T-helper 17 cell (primary cell): ENCODE measurements at places on chromosomes 1 and 21. TPM values are rescaled to one million over a fixed set of nuclear protein-coding genes. Genes with fewer than 3 reads are reported as not detected.

The PRAMEF4 gene
- total RNA-seq: not detected

The IL20 gene
- not detected for total RNA-seq

GRCh38 chr1:75731881-75732280, 7.4 kb downstream of the ACADM start:
- no peak overlapping the region for H3K27ac ChIP-seq
- no peak overlapping the region for H3K4me3 ChIP-seq
- H3K27me3 ChIP-seq: no peaks in the 10 kb centered on the region
- DNase-seq: no peak
- H3K36me3 ChIP-seq: peaks cover 5% of the 10 kb centered on the region

DNA sequence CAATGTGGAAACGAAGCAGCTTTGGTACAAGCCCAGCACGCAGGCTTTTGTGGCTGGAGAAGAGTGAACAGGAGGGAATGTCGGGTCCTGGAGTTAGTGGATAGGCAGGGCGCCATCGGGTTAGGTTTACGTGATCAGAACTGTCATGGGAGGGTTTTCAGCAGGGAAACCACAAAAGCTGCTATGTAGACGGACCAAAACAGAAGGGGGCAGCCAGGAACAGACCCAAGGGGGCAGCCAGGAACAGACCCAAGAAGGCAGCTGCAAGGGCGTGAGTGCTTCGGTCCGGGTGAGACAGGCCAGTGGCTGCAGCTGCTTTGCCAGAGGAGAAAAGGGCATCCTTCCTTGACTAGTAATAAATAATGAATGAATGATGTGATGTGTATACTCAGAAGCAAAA, 77.5 kb upstream of the KIF1B start:
- peak overlapping the region; percentile 1 for H3K4me3 ChIP-seq
- H3K27ac ChIP-seq: peak overlapping the region; percentile 27
- H3K27me3 ChIP-seq: no peaks in the 10 kb centered on the region
- H3K4me1 ChIP-seq: peaks cover 2% of the 10 kb centered on the region
- peaks cover 14% of the 10 kb centered on the region for H3K36me3 ChIP-seq

DNA sequence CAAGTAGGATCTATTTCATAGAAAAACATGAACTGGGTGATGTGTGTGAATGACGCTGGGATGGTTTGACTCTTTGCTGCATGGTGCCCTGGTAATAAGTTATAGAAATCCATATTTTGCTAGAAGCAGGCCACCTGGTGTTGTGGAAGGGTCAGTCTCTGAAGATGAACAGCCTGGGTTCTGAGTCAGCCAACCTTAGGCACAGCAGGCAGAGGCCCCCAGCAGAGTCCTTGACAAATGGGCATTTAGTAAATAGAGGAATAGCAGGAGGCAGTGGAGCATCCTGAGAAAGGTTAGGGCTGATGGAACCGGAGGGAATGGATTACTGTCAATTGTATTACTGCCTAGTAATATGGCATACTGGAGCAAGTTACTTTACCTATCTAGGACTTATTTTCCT, 20.9 kb downstream of the FGGY start:
- peak overlapping the region; percentile 43 for H3K27ac ChIP-seq
- no peaks in the 10 kb centered on the region for H3K36me3 ChIP-seq
- peaks cover 11% of the 10 kb centered on the region for H3K27me3 ChIP-seq
- H3K4me3 ChIP-seq: no peak overlapping the region
- no peak for DNase-seq

DNA sequence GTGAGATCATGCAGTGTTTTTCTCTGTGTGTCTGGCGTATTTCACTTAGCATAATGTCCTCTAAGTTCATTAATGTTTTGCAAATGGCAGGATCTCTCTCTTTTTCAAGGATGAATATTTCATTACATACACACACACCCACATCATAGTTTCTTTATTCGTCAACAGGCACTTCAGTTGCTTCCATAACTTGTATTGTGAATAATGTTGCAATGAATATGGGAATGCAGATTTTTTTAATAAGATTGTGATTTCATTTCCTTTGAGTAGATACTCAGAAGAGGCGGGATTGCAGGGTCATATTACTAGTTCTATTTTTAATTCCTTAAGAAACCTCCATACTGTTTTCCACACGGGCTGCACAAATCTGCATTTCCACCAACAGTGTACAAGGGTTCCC, 134.0 kb downstream of the CLEC20A start:
- H3K36me3 ChIP-seq: no peaks in the 10 kb centered on the region
- peaks cover 5% of the 10 kb centered on the region for H3K27me3 ChIP-seq
- H3K27ac ChIP-seq: no peak overlapping the region
- no peaks in the 10 kb centered on the region for H3K4me1 ChIP-seq
- no peak for DNase-seq

DNA sequence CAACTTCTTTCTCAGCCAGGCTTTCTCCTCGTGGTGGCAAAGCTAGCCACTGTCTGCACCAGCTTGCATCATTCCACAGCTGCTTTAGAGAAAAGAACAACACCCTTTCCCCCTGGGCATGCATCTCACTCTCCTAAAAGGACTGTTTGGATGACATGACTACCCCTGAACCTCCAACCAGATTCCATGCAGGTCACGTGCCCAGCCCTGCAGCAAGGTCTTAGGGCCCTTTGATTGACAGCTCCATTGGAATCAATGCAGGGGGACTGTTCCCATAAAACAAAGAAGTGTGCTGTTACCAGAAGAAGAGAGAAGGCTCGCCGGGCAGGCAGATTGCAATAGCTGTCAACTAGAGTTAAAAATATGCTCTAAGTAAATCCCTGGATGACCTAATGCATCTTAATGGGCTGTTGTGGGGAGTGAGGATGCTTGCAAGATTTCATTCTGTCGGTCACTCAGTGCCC, 24.4 kb downstream of the KCNA2 start:
- peaks cover 44% of the 10 kb centered on the region for H3K27me3 ChIP-seq
- DNase-seq: no peak
- no peak overlapping the region for H3K4me3 ChIP-seq
- peaks cover 2% of the 10 kb centered on the region for H3K36me3 ChIP-seq

- H3K4me1 ChIP-seq: peaks cover 10% of the 10 kb centered on the region
- DNase-seq: no peak
- peaks cover 7% of the 10 kb centered on the region for H3K27me3 ChIP-seq
- H3K36me3 ChIP-seq: no peaks in the 10 kb centered on the region
Measured at GRCh38 chr1:24348196-24348595, 29.0 kb downstream of the GRHL3 start.

DNA sequence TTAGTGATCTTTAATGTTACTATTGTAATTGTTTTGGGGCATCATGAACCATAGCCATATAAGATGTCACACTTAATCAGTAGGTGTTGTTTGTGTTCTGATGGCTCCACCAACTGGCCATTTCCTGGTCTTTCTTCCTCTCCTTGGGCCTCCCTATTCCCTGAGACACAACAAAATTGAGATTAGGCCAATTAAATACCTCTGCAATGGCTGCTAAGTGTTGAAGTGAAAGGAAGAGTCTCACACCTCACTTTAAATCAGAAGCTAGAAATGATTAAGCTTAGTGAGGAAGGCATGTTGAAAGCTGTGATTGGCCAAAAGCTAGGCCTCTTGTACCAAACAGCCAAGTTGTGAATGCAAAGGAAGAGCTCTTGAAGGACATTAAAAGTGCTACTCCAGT, 30.7 kb downstream of the PPP2R5A start:
- H3K27ac ChIP-seq: peak overlapping the region; percentile 76
- H3K27me3 ChIP-seq: no peaks in the 10 kb centered on the region
- H3K36me3 ChIP-seq: no peaks in the 10 kb centered on the region
- no peak overlapping the region for H3K4me3 ChIP-seq
- H3K4me1 ChIP-seq: peaks cover 25% of the 10 kb centered on the region
- no peak for DNase-seq

DNA sequence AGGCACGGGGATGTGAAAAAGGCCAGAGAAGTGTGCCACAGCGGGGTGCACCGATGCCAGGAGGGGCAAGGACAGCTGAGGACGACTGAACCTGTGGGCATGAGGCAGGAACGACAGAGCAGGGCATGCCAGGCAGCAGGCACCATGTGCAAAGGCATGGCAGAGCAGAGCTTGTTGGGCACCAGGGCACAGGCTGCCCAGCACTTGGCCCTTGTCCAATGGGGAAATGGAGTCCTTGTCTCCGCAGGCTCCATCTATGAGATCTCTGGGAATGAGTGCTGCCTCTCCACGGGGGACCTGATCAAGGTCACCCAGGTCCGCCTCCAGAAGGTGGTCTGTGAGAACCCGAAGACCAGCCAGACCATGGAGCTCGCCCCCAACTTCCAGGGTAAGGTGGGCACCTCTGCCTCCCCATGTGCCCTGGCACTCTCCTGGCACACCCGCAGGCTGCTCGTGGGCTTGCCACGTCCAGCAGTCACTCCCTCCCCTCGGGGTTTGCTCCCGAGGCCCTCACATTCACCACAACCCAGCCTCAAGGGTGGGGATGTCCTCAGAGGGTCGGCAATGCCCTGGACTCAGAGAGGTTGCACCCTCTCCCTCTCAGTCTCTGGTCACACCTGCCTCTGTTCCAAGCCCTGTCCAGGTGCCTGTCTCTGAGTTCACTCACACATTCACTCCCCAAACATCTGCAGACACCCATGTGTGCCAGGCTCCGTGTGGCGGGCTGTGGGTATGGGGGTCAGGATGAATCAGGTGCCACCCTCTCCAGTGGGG, 4.2 kb downstream of the THEMIS2 start:
- H3K27ac ChIP-seq: peak overlapping the region; percentile 91
- no peak for DNase-seq
- peaks cover 15% of the 10 kb centered on the region for H3K36me3 ChIP-seq
- peak overlapping the region; percentile 62 for H3K4me3 ChIP-seq
- peaks cover 36% of the 10 kb centered on the region for H3K4me1 ChIP-seq

DNA sequence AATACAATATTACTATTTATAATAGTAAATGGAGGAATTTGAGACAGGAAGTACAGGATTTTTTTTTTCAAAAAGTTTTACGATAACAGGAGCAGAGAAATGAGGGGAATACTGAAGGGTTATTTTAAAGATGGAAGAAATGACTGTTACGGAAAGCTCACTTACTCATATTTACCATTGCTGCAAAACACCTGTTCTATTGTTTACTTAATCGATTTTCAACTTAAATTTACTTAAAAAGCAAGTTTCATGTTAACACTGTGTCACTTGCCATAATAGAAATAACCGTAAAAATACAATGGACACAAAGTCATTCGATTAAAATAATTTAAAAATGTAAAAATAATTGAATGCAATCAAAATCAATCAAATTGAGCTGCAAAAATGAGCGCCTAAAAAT, 3.4 kb upstream of the EXO1 start:
- peaks cover 7% of the 10 kb centered on the region for H3K27me3 ChIP-seq
- DNase-seq: no peak
- no peaks in the 10 kb centered on the region for H3K36me3 ChIP-seq
- no peak overlapping the region for H3K27ac ChIP-seq
- H3K4me1 ChIP-seq: peaks cover 13% of the 10 kb centered on the region

- peaks cover 2% of the 10 kb centered on the region for H3K36me3 ChIP-seq
- H3K4me1 ChIP-seq: peaks cover 32% of the 10 kb centered on the region
- peak overlapping the region; percentile 89 for H3K27ac ChIP-seq
- DNase-seq: no peak
- H3K4me3 ChIP-seq: no peak overlapping the region
Measured at GRCh38 chr1:205777994-205778393, 2.7 kb upstream of the RAB29 start.

- peak overlapping the region; percentile 76 for H3K27ac ChIP-seq
- no peaks in the 10 kb centered on the region for H3K36me3 ChIP-seq
- H3K4me3 ChIP-seq: peak overlapping the region; percentile 74
- H3K27me3 ChIP-seq: no peaks in the 10 kb centered on the region
Measured at GRCh38 chr1:172745014-172745413, 86.1 kb downstream of the FASLG start.
